ENCODE measurements at places on chromosomes 1 and 21.

DNA sequence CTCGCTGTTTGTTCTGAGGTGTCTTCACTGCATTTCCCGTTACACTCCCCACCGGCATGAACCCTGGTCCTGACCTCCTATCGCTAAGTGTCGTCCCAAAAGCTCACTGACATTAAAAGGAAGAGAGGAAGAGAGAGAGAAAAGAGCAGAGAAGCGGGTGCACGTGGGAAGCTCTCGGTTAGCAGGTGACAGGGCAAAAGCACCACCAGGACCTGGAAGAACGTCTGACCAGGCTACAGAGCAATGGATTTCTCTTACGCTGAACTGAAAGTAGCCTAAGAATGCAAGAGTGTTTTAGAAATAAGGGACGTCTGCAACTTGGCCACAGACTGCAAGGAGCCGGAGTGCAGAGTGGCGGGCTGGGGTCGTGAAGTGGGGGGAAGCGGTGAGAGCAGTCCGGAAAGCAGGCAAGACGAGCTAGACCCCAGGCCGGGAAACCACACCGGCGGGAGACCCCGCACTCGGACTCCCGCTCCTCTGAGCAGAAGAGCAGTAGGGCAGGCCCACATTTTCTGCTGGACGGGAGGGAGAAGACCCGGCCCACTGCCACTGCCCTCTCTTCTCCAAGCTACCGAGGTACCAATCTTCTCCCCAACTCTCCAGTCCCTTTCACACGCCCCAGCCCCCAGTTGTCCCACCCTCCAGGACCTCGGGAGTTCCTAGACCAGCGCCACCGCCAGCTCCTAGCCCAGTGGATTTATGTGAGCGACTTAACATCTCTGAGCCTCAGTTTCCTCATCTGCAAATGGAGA is 8.3 kb upstream of the MPZL1 start:
- DNase-seq, result no peak

DNA sequence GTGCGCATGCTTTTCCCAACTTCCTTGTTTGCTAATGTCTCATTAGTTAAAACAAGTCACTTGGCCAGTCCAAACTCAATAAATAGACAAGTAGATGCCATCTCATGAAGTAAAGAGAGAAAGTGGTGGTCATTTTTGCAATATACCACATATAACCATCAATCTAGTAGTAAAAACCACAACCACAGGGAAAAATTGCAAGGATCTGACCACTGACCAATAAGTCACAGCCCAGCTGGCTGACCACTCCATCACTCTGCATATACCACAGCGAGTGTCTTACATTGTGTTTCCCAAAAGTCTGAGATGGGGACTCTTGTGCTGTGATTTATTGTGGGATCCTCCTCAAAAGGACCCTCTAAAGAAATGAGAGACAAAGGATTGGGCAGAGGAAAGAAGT is 76.0 kb downstream of the FH start:
- DNase-seq, result no peak

DNA sequence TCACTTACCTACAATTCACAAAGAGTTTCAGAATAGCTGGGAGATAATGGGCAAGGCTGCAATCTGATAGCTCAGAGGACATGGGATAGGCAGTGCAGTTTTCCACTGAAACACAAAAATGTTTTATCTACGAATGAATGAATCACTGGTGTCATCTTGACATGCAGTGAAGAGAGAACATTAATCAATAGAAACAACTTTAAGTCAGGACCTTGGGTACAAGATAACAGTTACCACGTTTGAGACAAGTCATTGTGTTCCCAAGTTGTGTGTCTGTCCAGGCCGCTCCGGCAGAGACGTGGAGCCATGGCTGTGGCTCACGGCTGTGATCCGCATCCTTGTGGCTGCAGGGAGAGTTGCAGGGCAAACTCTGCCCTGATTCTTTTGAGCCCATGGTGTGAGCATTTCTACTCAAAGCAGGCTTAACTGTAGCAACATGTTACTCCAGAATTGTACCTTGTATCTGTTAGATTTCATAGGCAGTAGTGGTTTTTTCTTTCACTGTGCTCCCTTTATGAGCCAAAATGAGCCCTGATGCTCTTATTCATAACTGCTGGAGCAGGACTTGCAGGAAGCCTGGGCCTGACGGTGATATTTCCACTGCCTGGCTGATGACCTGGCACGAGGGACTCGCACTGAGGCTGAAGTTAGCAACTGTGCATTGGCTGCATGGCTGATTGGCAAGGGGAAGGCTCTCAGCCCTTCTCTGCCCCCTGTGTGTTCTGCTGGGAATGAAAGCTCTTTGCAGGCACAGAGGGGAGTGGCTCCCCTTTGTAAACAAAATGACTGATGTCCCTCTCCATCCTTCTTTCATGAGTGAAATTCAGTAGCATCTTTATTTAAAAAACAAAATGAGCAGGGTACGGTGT is 465.2 kb downstream of the AJAP1 start:
- DNase-seq, result no peak

- DNase-seq, result no peak
Measured at GRCh38 chr1:176701151-176701866, 238.3 kb downstream of the PAPPA2 start.

DNA sequence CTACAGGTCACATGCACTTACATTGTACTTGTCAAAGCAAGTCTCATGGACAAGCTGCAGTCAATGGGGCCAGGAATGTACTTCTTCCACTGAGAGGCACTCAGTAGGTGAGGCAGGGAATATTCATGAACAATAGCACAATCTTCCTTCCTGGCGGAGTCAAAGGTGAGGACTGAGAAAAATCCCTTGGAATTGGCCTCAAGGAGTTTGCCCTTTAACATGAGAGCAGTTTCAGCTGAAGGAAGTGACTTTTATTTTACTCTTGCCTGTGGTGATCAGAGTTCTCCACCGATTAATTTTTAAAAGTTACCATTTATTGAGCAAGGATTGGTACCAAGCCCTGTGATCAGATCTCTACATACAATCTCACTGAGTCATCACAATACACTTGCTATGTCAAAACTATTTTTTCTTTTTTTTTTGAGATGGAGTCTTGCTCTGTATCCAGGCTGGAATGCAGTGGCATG is 11.2 kb upstream of the AK2 start:
- DNase-seq, result no peak

DNA sequence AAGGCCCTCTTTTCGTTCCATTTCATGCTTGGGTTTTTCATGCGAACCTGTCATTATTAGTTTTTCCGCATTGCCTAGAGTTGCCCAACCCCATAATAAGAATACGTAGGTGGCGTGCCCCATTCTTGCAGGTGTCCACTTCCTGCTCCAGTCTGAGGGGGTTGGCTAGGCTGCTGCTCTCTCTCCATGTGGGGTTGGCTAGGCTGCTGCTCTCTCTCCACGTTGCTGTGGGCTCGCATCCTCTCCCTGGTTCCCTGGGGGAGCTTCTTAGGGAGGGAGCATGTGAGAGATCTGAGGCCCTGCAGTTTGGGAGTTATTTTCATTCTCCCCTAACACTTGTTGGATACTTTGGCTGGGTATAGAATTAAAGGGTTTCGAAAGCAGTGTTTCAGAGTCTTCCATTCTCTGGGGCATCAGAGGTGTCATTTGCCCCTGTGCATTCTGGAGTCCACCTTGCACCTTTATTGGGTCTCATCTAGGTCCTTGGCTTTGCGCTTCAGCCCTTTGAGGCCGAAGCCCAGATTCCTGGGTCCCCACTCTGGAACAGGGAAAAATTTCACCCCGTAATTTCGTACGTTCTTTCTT is 8.6 kb downstream of the C1orf35 start:
- DNase-seq, result no peak

DNA sequence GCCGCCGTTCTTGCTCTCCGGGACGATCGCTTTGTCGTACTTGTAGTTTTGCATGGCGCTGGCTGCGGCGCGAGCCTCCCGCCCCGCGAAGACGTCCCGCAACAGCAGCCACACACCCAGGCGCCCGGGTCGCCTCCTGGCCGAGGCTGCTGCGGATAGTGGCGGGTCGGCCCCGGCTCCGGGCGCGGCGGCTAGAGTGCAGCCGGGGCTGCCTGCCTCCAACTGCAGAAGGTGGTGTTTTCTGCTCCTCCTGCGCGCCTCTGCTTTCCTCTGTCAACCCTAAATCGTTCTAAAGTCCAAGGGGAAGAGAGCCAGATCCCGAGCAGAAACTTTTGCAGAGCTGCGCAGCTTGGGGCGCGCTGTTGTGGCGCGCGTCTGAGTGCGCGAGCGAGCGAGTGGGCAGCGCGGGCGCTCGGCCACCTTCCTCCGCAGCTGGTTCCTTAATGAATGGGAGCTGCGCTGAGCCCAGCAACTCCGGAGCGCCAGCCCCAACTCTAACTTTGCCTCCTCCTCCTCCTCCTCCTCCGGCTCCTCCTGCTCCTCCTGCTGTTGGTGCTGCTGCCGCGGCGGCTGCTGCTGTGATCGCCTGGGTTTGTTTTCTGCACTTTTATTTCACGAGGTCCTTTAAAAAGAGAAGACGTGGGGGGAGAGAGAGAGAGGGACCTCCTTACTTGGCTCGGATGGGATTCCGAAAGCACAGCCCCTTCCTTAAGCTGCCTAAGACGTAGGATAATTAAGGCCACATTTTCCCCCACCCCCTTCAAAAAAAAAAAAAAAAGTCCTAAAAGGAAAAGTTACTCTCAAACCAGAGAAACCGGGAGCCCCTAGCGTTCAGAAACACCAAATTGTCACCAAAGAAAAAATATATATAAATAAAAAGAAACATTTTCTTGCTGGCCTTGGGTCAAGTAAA is at the start of gene PLPP3:
Gene PLPP3 (minus strand): TSS at position 601 of the 913 bp plus-strand sequence. CDS start 547 bp downstream, at position 54.
- DNase-seq, result no peak

GRCh38 chr1:242764161-242764560 is 239.7 kb upstream of the PLD5 start:
- no peak for DNase-seq

GRCh38 chr1:78291872-78292271 is 198.9 kb upstream of the PTGFR start:
- DNase-seq, result no peak

Data from GM19239 (cell line).